ENCODE measurements at places on chromosomes 3 and 15.

GRCh38 chr3:126547721-126548120 lies 11.0 kb downstream of the C3orf22 start:
- no peak for DNase-seq

DNA sequence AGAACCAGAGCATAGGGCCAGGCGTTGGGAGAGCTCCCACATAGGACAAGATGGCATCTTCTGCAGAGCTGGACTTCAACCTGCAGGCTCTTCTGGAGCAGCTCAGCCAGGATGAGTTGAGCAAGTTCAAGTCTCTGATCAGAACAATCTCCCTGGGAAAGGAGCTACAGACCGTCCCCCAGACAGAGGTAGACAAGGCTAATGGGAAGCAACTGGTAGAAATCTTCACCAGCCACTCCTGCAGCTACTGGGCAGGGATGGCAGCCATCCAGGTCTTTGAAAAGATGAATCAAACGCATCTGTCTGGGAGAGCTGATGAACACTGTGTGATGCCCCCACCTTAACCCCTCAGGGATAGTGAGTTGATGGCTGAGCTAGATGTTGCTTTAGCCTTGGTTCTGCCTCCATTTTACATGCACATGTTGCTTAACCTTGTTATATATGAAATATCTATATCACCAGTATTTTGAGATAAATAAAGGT lies at the start of gene PYDC2:
PYDC2 (plus strand) TSS at position 51 of the 483 bp plus-strand sequence; CDS start at position 51, 0 bp downstream.
- DNase-seq = no peak

- no peak for DNase-seq
Observed at GRCh38 chr3:46252980-46253379, 10.7 kb downstream of the CCR3 start.

- peak; percentile 1 for DNase-seq
Observed at GRCh38 chr15:34271493-34271892, 46.7 kb downstream of the EMC4 start.

DNA sequence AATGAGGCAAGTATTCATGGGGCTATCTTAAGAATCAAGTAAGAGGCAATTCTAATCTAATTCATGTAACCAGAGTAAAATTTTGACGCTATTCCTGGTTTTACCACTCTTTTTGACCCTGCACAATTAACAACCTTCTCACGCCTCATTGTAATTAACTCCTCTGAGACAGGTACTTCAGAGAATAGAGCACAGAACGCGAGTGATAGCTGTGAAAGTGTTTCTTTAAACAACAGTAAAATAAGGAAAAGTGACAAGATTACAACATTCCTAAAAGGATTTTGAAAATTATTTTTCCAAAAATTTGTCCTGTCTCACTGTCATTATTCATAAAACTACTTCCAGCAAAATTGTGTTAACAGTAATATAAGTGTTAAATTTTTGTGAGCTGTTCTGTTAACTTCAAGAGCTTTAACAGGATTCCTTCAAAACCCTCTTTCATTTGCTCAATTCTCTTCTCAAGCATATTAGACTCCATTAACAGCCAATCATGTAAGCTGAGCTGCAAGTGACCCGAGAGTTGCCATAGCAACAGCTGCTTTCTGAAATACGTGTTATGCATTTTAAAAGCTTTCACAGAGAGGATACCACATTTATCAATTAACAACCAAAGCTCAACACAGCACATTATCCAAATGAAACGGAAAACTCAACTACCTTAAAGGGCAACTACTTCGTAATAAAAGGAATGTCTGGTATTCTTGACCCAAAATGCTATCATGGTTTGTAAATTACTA lies 93.1 kb downstream of the STAG1 start:
- no peak for DNase-seq

GRCh38 chr3:43369404-43370292 lies 83.3 kb downstream of the SNRK start:
- no peak for DNase-seq

DNA sequence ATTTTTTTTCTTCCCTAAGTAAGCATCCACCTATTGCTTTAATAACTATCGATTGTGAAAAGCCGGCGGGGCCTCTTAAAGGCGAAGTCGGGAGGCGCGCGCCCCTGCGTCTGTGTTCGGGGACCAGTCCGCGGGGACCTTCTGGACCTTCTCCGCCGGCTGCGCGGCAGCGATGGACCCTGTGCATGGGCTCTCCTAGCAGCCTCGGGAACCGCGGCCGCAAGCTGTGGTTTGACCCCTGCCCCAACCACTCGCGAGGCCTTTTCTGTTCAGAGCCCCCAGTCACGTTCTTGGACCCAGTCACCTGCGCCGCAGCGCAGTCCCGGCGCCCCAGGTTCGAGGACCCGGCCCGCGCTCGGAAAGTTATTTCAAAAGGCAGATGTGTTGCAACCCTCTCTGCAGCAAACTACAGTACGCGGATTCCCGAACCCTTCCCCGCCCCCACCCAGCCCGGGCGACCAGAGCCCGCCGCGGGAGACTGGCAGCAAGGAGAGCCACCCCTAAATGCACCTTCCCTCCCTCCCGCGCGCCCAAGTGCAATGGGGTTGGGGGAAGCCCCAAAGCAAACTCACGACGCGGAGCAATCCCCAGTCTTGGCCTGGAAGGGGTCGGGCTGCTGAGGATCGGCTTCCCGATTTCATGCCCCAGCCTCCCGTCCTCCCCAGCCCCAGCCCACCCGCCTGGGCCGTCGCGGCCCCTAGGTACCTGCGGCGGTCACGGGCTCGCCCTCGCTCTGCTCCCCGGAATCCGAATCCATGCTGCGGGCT lies 684 bp downstream of the TNFAIP8L3 start:
- no peak for DNase-seq

DNA sequence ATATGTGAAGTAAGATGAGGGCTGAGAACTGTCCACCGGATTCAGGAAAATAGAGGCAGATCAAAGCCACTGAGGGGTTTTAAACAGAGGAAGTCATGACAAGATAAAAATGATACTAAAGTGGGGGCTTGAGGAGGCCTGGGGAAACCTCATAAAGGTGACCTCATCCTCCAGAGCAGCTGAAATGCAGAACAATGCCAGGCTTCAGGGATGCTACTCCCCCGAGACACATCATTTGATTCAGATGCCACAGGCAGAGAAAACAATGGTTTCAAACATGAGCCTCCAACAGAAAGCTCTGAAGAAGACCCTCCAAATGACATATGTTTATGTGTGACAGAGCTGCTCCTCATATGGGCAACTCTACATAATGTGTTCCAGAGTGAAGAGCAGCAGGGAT lies 6.4 kb downstream of the CFAP20DC start:
- no peak for DNase-seq

DNA sequence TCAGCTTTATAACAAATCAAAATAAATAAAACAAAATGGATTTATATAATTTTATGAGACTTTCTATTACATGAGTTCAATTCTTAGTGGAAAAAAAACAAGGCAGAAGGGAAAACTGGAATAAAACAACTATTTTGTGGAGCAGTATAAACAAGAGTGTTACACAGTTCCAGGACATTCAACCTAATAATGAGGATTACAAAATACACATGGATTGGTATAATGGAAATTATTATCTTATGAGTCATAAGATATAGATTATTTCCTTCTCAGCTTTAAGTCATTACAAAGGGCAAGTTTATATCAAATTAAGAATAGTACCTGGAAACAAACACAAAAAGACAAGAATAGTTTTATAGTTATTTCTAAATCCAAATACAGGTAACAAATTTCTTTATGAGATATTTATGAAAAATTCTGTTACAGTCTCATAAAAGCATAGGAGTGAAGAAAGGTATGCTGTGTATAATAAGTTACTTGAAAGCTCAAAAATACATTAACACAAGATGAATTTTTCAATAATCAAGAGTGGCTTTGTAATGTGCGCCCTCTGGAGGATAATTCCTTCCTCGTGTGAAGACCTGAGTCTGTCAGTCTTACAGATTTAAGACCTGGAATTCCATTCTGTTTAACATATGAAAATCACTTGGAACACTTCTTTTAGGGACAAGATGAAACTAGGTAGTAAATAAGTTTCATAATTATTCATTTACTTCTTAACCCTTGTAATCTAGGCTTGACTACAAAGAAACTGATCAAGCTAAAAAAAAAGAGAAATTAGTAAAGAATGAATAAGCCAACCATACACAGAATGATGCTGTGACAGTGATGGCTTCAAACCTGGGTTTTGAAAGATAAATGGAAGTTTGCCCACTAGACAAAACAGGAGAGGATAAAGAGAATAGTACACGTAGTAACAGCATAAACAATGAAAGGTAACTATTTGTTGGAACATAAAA lies 9.5 kb downstream of the COPS2 start:
- no peak for DNase-seq

DNA sequence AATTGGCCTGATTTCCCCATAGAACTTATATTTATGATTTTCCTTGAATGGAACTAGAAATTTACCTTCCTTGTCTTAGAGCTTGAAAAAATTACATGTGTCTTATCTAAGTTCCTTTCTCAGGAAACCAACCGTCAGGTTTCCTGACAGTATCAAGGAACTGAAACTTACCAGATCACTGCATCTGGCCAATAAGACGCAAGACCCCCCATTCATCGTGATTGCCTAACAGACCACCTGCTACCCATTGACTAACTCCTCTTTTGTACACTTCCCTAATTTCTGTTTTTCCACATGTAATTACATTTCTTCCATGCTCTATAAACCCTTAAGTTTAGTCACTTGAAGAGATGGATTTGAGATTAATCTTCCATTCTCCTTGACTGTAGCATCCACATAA lies 517.2 kb upstream of the CBLB start:
- no peak for DNase-seq

DNA sequence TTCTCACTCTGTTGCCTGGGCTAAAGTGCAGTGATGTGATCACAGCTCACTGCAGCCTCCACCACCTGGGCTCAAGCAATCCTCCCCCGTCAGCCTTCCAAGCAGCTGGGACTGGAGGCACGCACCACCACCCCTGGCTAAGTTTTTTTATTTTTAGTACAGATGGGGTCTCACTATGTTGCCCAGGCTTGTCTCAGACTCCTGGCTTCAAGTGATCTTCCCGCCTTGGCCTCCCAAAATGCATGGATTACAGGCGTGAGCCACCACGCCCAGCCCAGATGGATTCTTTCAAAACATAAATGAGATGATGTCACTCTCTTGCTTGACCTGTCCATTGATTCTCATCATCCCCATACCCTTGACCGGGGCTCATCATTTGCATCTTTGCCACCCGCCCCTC lies 72.6 kb upstream of the SLC6A6 start:
- no peak for DNase-seq

- no peak for DNase-seq
Observed at GRCh38 chr3:52277972-52278509, 408 bp downstream of the WDR82 start.

GRCh38 chr3:46110701-46111493 lies 83.6 kb upstream of the XCR1 start:
- peak; percentile 76 for DNase-seq

DNA sequence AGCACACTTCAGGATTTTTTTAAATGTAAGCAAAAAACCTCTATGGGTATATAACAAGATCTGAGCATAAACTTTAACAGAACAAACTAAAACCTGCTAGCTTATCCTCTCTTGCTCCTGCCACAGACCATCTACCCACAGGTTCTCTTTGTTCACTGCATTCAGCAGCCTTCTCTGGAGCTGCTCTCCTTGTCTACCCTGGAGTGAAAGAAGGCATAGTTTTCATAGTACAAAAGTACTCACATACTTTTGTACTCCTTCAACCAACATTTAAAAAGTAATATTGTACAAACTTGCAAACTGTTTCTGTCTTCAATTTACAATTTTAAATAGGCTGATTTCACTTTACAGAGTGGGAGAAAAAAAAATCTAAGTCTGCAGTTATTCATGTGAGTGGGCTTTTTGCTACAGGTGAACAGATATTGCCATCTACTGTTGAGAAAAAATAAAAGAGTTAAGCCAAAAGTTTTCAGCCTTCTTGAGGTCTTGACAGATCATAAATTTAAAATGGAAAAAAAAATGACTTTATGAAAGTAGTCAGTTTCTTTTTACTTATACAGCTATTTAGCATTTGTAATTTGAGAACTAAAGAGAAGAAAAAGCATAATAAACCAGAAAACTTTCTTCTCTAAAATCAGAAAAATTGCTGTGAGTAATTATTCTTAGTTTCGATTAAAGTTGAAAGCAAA lies 20.4 kb downstream of the TERC start:
- no peak for DNase-seq

DNA sequence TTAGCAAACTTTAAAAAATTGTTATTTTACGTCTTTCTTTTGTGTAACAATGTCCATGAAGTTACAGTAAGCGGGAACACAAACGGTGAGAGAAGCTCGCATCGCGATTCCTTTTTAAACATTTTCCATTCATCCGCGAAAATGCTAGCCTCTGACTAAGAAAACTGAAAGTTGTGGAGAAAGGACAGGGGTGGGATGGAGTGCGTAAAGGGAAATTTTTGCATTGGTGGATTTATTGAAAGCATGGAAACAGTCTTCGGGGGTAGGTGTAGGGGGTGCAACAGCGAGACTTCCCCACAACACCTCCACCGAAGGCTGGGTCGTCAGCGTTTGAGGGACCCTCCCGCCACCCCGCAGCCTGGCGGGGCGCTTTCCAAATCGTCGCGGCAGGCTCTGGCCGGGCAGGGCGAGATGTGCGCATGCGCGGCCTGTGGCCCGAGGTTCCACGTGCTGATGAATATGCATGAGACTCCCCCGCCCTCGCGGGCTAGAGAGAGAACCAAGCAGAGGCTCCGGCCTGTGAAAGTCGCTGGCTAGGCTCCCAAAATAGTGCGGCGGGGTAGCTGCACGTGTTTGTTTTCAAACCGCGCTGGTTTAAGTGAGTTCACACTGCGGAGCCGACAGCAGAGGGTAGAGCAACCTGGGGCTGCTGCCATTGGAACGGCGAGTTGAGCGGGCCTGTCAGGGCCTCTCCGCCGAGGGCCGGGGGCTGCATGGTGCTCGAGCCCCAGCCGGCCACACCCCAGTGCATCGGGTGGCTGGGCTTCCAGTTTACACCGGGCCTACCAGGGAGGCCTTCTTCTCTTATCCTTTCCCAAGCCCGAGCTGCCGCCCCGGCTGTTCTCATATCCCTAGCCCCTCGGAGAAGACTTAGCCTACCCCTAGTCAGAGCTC lies 9.9 kb downstream of the ZIC1 start:
- no peak for DNase-seq

DNA sequence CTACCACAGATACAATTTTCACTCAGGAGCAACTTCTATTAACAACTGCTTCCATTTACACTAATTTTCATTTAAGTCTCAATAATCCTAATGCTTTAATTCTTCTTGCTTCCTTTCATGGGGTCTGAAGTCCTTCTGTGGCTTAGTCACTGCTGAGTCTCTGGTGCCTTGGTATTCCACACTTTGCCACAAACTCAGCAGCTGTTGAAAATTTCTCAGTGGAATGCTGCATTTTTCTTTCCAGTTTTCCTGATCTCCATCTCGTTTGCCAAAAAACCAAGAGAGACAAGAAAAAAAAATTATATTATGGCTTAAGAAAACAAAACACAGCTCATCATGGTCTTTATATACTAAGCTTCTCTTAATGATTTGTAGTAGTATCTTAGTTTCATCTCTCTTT lies 269.2 kb upstream of the AZI2 start:
- no peak for DNase-seq

DNA sequence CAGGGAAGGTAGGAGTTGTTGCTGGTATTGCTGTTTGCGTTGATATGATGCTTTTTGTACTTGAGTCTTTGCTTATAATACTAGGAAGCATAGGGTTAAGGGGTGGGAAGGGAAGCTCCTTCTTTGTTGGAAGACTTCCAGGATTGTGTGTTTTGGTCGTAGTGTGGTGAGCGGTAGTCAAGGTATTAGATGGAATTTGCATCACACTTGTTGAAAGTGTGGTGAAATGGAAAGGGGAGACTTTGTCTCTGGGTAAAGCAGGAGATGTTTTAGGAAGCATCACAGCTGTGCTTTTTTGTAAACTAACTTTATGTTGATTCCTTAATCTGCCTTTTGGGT lies 14.9 kb downstream of the IGSF10 start:
- no peak for DNase-seq
